Stimulated activated CD4-positive, alpha-beta T cell treated with anti-CD3 and anti-CD28 coated beads, Interleukin-4, amount 100 ng/mL, for 4 hours (primary cell): ENCODE measurements at places on chromosomes 3 and 15.

GRCh38 chr15:70765504-70766281 lies 2.3 kb upstream of the UACA start:
- DNase-seq, result no peak

DNA sequence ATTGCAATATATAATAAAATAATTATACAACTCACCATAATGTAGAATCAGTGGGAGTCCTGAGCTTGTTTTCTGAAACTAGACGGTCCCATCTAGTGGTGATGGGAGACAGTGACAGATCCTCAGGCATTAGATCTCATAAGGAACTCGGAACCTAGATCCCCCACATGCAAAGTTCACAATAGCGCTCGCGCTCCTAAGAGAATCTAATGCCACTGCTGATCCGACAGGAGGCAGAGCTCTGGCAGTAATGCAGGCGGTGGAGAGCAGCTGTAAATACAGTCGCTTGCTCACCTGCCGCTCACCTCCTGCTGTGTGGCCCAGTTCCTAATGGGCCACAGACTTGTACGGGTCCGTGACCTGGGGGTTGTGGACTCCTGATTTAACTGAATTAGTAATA lies 87.8 kb downstream of the P3H2 start:
- DNase-seq, result no peak

DNA sequence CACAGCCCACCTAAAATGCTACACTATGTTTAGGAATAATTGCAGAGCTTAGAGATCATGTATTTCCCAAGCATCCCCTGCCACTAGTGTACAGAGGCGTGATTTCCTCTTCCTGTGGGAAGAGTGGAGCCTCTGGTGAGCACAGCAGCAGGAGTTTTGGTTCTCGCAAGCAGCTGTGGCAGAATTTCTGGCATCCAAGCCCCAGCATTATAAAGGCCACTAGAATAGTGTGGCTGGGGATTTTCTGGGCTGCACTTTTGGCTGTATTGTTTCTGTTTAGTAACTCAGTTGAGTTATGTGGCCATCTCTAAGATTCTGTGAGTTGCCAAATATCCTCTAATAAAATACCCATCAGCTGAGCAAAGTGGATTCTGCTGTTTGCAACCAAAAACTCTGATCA lies 64.7 kb downstream of the GPR176 start:
- no peak for DNase-seq

DNA sequence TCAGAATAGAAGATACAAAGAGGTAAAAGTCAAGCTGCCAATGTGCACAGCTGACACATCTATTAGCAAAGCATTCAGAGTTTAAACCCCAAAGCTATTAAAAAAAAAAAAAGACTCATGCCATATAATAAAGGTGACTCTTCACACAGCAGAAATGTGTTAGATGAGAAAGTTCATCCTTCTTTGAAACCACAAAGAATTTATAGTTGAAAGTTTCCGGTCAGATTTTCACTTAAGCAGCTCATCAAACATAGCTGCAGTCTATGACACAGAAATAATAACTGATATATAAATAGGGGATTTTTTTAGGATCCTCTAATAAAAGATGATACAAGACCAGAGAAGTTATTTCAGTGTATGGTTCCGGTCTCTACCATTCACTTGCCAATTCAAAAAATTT lies 76.6 kb downstream of the WWTR1 start:
- DNase-seq, result no peak

- DNase-seq, result no peak
These were observed 3.1 kb upstream of the NR1I2 start for GRCh38 chr3:119778811-119779210.

DNA sequence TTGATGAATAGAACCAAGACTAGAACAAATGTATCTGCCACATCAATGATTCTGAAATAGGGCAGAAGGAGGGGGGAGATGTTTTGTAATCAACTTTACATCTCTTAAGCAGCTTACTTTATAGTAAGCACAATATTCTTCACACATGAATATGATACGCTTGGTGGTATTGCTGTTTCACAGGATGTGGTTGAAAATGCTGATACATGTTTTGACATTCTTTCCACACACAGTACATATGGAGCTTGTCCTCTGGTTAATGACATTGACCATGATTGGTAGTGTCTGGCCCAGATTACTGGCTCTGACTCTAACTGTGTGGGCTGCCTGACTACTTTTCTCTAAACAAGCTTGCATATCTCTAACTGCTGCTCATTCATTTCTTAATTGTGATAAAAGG lies 168.9 kb downstream of the KLHL25 start:
- DNase-seq, result no peak

DNA sequence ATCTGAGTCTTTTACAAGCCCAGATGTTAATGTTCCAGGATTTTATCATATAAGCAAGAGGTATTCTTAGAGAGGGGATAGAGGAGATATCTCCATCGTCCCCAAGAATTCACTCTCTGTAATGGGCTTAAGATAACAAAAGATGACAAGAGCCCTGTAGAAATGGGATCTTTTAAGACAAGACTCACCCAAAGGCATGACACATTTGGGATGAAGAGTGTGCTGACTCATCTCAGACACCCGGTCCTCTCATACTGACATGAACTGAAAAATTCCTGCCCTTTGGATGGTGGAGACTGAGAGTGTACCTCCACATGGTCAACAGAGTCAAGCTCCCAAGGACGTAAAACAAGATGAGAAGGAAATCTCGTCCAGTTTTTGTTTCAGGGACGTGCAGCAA lies 11.0 kb downstream of the LEKR1 start:
- no peak for DNase-seq

GRCh38 chr3:16993227-16993626 lies 108.5 kb downstream of the PLCL2 start:
- no peak for DNase-seq
